Chondrocyte (in vitro differentiated cells): ENCODE measurements at places on chromosomes 2 and 18.

DNA sequence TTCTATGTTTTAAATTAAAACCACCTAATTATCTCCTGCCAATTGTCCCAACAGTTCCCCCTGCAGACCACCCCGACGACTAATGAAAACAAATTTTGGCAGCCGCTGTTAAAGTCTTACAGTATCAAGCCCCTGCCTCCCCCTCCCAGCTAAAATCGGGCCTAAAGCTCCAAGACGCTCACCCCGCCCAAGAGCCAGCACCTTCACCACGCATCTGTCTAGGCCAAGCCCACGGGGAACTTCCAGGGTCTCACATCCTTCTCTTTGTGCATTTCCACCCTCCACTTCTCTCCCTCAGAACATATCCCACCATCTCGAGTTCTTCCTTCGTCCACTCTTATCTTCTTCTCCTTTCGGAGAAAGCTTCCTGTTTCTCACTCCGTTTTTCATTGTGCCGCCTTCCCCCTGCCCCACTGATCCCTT is 445 bp downstream of the PRPF40A start:
- H3K27me3 ChIP-seq, result no peaks in the 10 kb centered on the region
- DNase-seq, result no peak
- H3K36me3 ChIP-seq, result peaks cover 6% of the 10 kb centered on the region
- H3K4me1 ChIP-seq, result peaks cover 53% of the 10 kb centered on the region

- H3K27ac ChIP-seq, result peak overlapping the region; percentile 64
- no peak for DNase-seq
- peak overlapping the region; percentile 82 for H3K4me3 ChIP-seq
- H3K36me3 ChIP-seq, result no peaks in the 10 kb centered on the region
- H3K4me1 ChIP-seq, result peaks cover 16% of the 10 kb centered on the region
Measured at GRCh38 chr2:71277536-71278103, 50.7 kb upstream of the PAIP2B start.

- H3K36me3 ChIP-seq, result no peaks in the 10 kb centered on the region
- H3K4me3 ChIP-seq, result peak overlapping the region; percentile 35
- peaks cover 5% of the 10 kb centered on the region for H3K27me3 ChIP-seq
- peak overlapping the region; percentile 92 for H3K27ac ChIP-seq
- peaks cover 56% of the 10 kb centered on the region for H3K4me1 ChIP-seq
Measured at GRCh38 chr2:64404002-64404731, 49.8 kb upstream of the LGALSL start.

DNA sequence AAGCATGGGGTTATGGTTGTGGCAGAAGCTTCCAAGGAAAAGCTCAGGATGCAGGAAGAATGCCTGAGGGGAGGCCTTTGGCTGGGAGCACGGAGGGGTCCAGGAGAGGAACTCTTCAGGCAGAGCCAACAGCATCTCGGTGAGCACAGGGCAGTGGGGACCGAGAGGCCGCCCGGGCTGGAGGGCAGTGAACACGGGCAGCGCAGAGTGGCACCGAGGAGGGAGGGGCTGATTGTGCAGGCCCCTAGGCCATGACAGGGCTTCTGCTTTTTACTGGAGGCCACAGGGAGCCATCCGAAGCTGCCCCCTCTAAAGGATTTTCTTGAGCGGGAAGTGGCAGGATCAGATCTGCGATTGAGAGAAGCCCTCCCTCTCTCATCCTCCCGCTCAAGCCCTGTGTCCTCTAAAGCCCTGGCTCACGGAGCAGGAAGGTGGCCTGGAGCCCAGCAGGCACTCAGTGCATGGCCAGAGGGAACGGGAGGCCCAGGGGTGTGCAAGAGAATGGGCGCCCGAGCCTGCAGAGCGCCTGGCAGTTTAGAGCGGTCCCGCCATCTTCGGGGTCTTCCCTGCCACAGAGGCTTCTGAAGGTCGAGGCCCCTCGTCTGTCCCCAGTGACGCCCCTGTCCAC is 110.0 kb upstream of the STON1 start:
- no peaks in the 10 kb centered on the region for H3K36me3 ChIP-seq
- H3K27me3 ChIP-seq, result no peaks in the 10 kb centered on the region
- H3K4me3 ChIP-seq, result no peak overlapping the region

GRCh38 chr2:8566774-8567468 is 114.9 kb upstream of the ID2 start:
- peaks cover under 1% of the 10 kb centered on the region for H3K36me3 ChIP-seq
- peaks cover 4% of the 10 kb centered on the region for H3K27me3 ChIP-seq
- no peak overlapping the region for H3K4me3 ChIP-seq
- H3K27ac ChIP-seq, result no peak overlapping the region
